ENCODE measurements at places on chromosomes 12 and 14.
A peak's percentile ranks its signal among the peaks of the same experiment; 100 is the strongest.

DNA sequence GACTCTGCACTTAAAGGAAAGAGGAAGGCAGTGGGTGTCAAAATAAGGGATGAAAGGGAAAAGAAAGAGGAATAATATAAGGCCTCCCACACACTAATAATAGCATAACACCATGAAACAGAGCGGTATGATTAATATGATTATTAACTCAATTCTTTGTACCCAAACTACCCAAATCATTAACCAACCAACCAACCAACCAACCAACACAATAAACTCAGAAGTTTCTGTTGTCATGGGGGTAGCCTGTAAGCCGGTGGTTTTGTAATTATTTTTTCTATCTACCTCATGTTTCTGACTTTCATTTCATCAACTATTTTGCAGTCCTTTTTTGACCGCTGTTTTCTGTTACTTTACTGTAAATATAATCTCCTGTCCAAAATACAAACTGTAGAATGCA lies 105.8 kb downstream of the RERG start:
- DNase-seq = no peak

DNA sequence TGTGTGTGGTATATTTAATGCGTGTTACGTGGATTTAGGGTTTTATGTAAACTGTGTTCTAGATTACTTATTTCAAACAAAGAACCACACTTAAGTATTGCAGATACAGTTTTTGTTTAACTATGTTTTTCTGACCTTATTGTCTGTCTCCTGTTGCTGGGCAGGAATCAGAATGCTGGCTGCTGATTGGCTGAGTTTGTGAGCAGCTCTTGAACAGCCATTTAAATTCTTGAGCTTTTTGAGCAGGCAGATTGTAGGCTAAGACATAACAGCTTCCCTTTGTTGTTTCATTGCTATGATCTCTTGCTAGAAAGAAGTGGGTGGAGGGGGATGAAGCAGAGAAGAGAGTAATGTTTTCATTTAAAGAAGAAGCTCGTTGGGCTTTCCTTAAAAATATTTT lies 52.2 kb downstream of the ATF7IP start:
- peak; percentile 88 for DNase-seq

DNA sequence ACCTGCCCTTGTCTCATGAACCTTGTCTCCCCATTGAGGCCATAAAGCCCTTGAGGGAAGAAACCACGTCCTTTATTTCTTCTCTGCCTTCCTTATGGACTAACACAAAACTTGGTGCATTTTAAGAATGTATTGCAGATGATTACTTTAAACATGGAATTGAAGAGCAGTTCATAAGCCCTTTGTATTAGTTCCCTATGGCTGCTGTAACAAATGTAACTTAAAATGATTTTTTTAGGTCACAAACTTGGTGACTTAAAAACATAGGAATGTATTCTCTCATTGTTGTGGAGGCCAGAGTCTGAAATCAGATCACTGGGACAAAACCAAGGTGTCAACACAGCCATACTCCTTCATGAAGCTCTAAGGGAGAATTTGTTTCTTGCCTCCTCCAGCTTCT lies 185.5 kb downstream of the PHLDA1 start:
- DNase-seq = no peak

DNA sequence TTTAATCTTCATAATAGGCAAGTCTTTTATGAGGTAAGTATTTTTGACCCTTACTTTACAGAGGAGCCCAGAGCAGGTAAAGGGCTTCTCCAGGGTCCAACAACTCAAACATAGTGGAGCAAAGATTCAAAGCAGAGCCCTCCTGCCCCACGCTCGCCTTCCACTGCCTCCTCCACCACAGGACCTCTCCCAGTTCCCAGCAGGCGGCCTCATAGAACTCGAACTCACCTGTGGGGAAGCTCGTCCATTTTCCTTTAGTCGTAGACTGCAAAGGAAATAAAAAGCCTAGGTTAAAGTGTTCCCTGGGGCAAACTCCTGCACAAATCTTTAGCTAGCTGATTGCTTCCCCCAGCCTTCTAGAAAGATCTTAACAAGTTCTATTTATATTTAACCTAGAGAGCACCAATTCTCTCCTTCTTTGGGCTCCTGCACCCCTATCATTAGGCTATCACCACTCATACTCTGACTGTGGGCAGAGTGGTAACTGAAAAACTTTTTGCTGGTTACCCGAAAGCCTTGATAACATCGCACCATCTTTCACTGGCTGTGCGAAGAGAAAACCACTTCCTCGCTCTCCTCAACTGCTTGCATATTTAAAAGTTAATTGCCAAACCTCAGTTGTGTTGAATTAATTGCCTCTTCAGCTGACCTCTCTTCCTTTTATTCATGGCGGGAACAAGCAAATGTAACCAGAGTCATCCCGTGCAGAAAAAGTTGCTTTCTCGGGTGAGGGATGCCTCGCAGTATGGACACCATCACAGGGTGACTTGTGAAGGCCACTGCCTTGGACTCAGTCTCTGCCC lies 299.6 kb downstream of the DPF3 start:
- no peak for DNase-seq

DNA sequence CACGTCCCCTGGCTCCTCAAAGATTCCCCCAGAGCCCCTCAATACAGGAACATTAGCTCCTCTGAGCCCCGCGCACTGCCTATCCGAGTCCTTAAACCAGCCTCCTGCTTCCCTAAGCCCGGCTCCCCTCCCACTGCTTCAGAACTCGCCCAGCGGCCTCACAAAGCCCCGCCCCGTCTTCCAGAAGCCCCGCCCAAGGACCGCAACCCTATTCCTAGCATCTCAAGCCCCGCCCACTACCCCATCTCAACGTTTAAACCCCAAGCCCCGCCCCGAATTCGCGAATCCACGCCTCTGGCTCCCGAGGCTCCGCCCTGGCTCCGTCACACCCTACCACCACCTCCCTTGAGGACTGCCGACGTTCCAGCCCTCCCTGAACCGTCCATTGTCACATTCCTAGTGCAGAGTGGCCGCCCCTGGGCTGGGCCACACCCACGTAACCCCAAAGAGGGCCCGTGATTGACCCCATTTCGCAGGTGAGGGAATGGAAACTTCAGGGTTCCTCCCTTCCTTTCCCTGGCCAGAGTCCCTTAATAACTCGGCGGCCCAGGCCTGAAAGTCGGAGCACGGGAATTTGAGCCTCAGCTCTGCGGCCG lies 646 bp upstream of the CORO1C start:
- peak; percentile 93 for DNase-seq

DNA sequence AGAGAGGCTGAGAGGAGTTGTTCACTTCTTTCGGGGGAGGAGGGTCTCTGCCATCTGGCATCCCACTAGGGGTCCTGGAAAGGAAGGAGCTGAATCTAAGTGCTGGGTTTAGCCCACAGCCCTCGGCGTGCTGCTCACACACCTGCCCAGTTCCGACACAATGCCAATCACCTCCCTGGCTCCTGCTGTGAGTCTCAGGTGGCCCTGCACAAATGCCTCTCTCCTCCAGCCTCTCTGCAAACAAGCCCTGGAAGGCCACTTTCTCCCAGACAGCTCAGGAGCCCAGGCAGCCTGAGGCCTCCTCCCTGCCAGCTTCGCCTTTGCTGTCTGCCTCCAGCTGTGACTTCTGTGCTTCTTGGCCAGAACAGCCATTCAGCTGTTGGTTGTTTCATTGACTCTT lies 51.2 kb downstream of the SMIM41 start:
- DNase-seq = no peak

Measured in bronchial epithelial cell (primary cell).